CD4-positive, alpha-beta T cell treated with Interleukin-12 subunit alpha and Interleukin-12 subunit beta, for 1 hour (primary cell): ENCODE measurements at places on chromosomes 11 and 22.

- no peak for DNase-seq
Observed at GRCh38 chr22:35582218-35582860, 34.8 kb downstream of the MB start.

GRCh38 chr22:46830841-46831240 is 68.4 kb downstream of the TBC1D22A start:
- DNase-seq = no peak

GRCh38 chr22:37267135-37267587 is 15.1 kb upstream of the CYTH4 start:
- peak; percentile 77 for DNase-seq

DNA sequence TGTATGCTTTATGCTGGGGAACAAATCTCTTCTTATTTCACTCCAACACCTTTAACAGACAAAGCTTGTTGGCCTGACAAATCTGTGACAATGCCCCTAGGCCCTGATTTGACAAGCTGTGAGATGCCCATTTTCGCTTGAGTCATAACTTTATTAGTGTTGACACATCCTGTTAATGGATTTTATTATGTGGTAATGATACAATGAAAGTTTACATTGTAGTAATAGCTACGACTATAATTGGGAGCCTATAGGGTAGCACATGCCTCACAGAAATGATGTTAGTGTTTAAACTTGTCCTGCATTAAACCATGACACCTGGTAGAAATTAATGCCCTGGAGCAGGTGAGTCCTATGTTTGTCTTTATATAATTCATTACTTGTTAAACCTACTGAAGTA is 3.3 kb upstream of the MMP10 start:
- no peak for DNase-seq

DNA sequence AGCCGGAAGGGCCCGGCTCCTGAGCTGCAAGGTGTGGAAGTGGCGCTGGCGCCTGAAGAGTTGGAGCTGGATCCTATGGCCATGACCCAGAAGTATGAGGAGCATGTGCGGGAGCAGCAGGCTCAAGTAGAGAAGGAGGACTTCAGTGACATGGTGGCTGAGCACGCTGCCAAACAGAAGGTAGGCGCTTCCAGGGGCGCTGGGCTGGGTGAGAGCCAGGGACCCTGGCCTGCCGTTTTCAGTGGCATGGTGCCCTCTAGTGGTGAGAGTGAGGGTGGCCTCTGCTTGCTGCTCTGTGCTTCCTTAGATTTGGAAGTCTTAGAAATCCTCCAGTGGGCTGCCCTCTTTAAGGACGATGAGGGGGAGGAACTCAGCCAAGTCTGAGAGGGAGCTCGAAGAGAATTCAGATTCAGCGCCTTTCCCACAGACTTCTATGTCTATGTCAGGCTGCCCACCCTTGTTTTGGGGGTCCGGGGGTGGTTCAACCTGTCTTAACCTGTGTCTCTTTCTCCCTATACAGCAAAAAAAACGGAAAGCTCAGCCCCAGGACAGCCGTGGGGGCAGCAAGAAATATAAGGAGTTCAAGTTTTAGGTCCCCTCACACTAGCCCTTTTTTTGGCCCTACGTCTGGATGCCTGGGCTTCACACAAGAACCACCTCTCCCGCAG is 1.8 kb upstream of the PACS1 start:
- peak; percentile 81 for DNase-seq
